ENCODE measurements at places on chromosomes 13 and 19. TPM values are rescaled to one million over a fixed set of nuclear protein-coding genes. Genes with fewer than 3 reads are reported as not detected.

GDF15 gene
- total RNA-seq, result 15.7 TPM

DKKL1 gene
- not detected for total RNA-seq

- no peaks in the 10 kb centered on the region for H3K4me1 ChIP-seq
- peak; percentile 82 for DNase-seq
- H3K27me3 ChIP-seq, result no peaks in the 10 kb centered on the region
- no peak overlapping the region for H3K4me3 ChIP-seq
Observed at GRCh38 chr19:16376649-16377048, 52.0 kb downstream of the KLF2 start.

DNA sequence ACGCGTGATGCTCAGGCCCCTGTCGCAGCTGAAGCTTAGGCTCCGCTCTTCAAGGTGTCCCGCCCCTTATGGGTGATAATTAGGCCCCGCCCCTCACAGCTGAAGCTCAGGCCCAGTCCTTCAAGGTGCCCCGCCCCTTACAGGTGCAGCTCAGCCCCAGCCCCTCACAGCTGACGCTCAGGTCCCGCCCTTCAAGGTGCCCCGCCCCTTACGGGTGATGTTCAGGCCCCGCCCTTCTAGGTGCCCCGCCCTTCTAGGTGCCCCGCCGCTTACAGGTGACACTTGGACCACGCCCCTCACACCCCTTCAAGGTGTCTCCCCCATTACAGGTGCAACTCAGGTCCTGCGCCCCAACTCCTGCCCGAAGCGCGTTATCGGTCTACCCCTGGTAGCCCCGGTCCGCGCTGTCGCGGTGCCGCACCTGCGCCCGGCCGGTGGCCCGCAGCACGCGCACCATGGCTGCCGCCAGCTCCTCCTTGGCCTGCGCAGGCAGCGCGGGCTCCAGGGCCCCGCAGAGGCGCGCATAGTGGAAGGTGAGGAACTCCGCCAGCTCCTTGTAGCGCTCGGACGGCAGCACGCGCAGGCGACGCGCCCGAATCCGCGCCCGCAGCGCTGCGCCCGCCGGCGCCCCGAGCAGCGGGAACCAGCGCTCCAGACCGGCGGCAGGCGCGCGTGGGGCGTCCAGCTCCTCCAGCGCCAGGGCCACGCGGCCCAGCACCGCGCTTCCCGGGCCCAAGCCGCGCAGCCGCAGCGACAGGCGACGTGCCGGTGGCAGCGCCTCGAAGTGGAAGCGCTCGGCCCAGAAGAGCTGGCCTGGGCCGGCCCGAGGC lies 7.3 kb downstream of the RASAL3 start:
- H3K27me3 ChIP-seq, result peaks cover 81% of the 10 kb centered on the region
- H3K27ac ChIP-seq, result no peak overlapping the region
- peak; percentile 99 for DNase-seq
- H3K4me1 ChIP-seq, result peaks cover 15% of the 10 kb centered on the region
- H3K36me3 ChIP-seq, result no peaks in the 10 kb centered on the region

- H3K27me3 ChIP-seq, result no peaks in the 10 kb centered on the region
- no peaks in the 10 kb centered on the region for H3K4me1 ChIP-seq
- DNase-seq, result no peak
- H3K4me3 ChIP-seq, result no peak overlapping the region
- H3K36me3 ChIP-seq, result peaks cover 31% of the 10 kb centered on the region
Observed at GRCh38 chr19:16532440-16533234, 9.6 kb downstream of the CHERP start.

FUT1 gene
- 20.3 TPM for total RNA-seq

Measured in GM23338 (cell line).